Right cardiac atrium (tissue), 5 donors: ENCODE measurements at places on chromosomes 6 and 20.

DNA sequence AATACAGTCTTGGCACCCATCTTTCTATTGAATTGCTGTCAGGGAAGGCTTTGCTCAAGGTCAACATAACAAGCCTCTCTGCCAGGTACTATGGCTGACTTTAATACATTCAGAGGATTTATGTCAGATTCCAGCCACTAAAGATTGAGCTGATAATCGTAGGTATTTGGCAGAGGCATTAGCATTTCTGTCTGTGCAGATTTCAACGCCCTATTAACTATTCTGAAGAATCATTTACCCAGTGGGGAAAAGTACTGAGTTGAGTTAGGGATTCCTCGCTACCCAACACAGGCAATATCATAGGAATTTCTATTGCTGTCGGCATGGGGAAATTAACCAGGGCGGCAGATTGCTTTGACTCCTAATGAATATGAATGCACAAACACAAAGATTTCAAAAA is 233.7 kb upstream of the SPTLC3 start:
- no peak for DNase-seq

- DNase-seq, result no peak
Observed at GRCh38 chr6:43547222-43547621, 28.6 kb downstream of the XPO5 start.

GRCh38 chr6:52881996-52882841 is 27.3 kb downstream of the GSTA3 start:
- peak; percentile 50 for DNase-seq

DNA sequence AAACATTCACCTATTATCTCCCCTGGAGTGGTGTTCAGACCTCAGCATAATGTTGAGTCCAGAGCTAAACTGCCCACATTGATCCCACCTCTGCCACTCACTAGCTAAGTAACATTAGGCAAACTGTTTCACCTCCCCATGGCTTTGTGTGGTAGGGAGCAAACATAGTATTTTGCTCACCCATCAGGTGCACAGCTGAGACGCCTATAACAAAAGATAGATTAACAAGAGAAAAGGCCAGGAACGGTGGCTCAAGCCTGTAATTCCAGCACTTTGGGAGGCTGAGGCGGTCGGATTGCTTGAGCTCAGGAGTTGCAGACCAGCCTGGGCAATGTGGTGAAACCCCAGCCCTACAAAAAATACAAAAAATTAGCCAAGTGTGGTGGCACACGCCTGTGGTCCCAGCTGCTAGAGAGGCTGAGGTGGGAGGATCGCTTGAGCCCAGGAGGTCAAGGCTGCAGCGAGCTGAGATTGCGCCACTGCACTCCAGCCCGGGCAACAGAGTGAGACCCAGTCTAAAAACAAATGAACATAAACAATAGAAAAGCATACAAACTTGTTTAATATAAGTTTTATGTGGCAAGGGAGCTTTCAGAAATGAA is 91.6 kb downstream of the MAP3K7 start:
- DNase-seq, result no peak
